Small intestine (tissue), 16 donors: ENCODE measurements at places on chromosomes 12 and 14. TPM values are rescaled to one million over a fixed set of nuclear protein-coding genes. Genes with fewer than 3 reads are reported as not detected.

Gene LRIG3
- polyA plus RNA-seq: 21.6 TPM

GRCh38 chr12:66663611-66664010, 15.3 kb downstream of the GRIP1 start:
- DNase-seq: no peak

DNA sequence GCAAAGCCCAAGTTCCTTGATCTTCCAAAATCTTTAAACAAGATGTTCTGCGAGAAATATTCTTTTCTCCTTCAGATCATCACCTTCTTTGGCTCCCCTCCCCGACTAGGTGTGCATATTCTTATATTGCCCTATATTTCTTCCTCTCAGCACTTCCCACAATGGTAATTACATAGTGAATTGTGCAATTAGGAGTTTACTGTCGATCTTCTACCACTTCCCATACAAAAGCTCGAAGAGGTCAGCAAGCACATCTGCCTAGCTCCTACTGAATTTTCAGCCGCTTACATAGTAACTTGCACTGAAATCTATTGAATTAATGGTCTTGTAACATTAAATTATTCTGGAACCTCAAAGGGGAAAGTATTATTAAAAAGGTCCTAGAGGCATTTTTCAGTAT, 16.7 kb downstream of the OSBPL8 start:
- no peak for DNase-seq

GRCh38 chr14:92939699-92940098, 16.7 kb downstream of the CHGA start:
- DNase-seq: no peak

- DNase-seq: no peak
These were observed 4.1 kb upstream of the CRIP1 start for GRCh38 chr14:105482486-105483110.
